ENCODE measurements at places on chromosomes 2 and 18.

- DNase-seq: no peak
Measured at GRCh38 chr2:236702657-236703372, 133.2 kb downstream of the ACKR3 start.

- no peak for DNase-seq
Measured at GRCh38 chr2:66714610-66715009, 279.7 kb downstream of the MEIS1 start.

GRCh38 chr2:151269798-151270568, 8.3 kb upstream of the RBM43 start:
- DNase-seq: no peak

GRCh38 chr2:59277671-59278070, 1036.5 kb upstream of the FANCL start:
- no peak for DNase-seq

DNA sequence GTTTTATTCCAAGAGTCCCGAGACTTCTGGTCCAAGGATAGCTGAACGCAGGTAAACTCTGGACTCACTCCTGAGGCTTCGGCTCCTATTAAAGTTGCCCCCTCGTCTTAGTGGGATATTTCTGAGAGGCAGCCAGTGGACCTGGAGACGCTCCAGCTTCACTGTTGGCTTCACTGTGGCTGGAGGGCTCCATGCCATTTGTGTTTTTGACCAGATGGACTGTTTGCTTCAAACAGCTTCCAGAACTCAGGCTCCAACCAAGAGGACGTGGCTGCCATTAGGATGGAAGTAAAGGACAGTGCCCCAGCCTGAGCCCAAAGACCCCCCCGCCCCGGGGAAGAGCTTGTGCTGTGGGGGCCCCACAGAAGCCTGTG, 94.4 kb upstream of the LDAH start:
- DNase-seq: no peak

DNA sequence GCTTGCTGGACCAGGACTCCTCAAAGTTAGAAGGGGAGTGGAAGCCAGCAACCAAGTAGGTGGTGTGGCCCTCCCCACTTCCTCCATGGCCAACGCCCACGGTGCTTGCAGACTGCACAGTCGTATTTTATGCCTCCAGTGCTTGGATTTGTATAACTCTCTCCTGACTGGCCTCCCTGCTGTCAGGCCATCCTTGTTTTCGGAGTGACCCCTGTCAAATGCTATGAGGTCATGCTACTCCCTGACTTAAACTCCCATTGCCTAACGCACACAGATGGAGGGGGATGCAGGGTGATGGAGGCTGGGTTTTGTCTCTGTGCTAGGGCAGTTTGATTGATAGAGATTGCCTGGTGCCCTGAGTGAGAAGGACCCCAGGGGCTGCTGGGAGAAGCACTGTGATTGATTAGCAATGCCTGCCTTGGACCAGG, 36.1 kb downstream of the GLI2 start:
- DNase-seq: peak; percentile 38

DNA sequence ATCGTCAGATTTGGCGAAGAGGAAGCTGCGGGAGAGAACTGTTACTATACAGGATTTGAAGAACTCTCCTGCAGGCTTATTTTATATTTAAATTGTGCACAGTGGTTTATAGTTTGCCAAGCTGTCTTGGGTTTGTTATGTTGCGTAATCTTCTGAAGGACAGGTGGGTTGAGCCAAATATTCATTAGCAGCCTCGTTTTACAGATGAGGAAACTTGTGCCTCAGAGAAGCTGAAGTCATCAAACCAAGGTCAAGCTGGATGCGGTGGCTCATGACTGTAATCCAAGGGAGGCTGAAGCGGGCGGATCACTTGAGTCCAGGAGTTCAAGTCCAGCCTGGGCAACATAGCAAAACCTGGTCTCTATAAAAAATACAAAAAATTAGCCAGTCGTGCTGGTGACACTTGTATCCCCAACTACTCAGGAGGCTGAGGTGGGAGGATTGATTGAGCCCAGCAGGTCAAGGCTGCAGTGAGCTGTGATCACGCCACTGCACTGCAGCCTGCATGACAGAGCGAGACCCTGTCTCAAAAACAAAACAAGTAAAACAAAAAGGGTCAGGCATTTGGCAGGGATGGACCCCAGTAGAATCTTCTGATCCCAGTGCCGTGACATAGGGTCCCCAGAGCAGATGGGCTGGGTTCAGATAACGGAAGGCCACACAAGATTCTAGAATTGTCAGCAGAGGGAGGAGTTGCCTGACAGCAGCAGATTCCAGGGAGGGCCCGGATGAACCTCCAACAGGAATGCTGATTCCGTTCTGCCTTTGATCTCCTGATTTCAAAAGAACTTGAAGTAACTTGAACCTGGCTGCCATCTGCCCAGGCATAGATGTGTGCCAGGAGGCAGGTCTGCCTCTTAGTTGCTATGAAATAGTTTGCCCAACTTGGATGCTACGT, 50.6 kb downstream of the SH3BP4 start:
- no peak for DNase-seq

DNA sequence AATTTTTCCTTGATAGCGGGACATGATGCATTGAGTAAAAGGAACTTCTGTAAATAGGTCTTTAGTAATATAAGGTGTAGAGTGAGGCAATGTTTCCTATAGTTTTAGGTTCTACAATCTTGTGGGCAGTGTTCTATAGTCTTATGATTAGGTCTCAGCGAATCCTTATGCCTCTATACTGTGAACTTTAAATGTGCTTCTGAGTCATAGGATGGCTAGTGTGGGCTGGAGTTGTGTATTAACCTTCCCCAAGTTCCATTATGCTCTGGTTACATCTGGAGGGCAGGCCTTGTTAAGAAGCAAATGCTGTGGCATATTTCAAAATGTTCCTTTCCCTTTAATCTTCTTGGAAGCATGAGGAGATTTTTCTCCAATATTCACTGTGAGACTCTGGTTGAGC, 73.5 kb downstream of the ROCK2 start:
- no peak for DNase-seq

DNA sequence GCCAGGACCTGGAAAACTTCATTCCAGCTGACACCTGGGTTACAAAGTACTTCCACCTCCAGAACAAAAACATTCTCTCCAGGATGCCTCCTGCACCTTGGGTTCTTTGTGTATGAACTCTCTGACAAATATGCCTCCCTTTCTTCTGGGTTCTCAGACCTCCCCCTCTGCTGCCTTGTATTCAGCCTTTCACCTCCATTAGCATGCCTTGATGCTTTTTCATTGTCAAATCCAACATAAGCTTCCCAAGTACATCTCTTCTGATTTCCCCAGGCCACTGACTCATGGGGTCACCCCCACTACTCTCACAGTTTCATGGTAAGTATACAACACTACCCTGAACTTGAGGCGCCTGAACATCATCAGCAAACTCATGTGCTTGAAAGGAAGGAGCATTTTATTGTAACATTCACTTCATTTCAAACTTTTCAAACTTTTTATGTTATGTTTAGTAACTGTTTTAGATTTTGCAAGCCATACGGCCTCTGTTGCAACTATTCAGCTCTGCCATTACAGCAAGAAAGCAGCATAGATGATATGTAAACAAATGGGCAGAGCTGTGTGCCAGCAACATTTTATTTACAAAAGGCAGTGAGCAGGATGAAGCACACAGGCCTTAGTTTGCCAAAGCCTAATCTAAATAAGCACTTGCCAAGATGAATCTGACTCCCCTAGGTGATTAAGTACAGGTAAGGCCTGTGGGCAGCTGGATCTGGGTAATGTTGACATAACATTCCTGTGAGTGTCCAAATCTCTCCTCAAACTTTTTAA, 32.5 kb upstream of the MRPS9 start:
- peak; percentile 58 for DNase-seq

DNA sequence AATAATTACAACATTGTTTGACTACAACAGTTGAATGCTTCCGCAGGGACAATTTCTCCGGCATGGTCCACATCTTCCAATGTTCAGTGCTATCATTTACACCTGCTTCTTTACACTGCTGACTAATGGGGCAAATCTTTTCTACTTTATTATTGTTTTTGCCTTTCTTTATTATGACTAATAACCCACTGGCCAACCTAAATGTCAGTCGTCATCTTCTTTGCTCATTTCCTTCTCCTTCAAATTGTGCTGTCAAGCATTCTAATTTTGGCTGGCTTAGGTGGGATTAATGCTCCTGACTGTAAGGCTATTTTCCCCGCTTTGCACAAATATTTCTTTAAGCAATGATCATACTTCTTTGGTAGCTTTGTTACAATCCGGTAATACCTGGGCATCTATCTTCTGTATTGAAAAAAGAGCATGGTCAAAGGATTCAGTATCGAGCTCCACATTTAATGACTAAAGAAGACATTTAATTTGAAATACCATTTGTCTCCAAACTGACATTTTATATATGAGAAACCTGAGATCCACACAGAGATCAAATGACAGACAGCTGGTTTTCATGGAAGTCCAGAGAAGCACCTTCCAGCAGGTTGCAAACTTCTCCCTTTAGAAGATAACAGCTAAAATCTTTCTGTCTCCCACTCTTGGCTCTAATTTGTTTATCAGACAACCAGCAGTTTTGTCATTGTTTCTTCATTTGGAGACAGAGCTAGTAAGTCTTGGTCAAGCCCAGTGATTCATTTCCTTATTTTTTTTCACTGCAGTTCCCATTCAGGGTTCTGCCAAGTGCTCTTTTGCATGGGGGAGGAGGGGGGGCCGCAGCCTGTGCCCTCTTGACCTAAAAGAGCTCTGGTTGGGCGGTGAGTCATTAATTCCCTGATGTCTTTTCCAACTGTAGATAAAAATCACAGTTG, 132.9 kb downstream of the SOCS6 start:
- DNase-seq: peak; percentile 84

DNA sequence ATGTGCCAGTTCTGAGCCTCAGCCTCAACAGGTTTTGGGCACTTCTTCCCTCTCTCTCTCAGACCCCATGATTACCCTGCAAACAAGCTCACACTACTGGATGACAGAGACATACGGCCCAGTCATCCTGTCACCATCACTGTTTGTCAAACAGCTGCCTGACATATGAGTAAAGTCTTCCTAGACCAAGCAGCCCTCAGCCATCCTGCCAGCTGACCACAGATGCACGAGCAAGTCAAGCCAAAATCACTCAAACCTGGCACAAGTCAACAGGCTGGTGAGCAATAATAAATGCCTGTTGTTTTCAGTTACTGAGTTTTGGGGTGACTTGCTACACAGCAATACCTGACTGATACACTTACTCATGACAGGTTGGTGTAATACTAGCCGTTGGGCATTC, 75.5 kb upstream of the KLF7 start:
- no peak for DNase-seq

DNA sequence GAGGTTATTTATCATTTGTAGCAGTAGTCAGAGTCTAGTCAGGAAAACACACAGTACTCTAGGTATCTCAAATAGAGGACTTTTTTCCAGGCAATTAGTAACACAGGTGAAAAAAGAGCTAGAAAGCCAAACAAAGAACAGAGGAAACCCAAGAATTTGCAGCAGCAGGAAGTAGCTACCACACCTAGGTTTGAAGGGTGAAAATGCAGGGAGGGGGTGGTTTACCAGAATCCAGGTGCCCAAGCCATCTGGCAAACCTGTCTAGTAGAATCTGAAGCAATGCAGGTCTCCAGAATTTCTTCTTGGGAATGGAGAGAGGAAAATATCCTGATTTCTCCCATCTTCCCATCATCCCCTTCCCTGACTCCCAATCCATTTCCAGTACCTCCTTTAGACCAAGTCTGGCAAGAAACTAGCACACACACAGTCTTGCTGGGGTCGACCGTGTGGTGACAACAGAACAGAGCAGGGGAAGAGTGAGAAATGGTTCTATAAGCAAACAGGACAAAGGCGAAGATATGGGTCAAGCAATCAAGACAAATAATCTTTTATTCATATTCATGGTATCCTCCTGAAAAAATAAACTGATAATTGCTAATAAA, 231.9 kb upstream of the MMADHC start:
- DNase-seq: no peak

DNA sequence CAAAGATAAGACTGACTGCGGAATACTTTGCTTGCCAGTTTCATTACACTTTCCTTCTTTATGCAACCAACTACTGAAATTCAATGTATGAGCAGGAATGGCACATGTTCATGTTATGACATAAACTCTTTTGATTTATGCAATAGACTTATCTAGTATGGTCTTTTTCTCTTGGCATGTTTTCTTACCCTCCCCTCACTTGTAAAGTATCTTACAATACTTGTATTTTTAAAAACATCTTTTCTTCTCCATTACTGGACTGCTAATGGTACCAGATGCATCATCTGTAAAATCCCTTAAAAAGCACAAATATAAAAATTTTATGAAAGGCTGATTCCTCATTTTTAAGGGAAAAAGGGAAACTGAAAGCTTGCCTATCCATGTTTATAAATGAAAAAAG, 373.8 kb downstream of the ZEB2 start:
- DNase-seq: no peak

DNA sequence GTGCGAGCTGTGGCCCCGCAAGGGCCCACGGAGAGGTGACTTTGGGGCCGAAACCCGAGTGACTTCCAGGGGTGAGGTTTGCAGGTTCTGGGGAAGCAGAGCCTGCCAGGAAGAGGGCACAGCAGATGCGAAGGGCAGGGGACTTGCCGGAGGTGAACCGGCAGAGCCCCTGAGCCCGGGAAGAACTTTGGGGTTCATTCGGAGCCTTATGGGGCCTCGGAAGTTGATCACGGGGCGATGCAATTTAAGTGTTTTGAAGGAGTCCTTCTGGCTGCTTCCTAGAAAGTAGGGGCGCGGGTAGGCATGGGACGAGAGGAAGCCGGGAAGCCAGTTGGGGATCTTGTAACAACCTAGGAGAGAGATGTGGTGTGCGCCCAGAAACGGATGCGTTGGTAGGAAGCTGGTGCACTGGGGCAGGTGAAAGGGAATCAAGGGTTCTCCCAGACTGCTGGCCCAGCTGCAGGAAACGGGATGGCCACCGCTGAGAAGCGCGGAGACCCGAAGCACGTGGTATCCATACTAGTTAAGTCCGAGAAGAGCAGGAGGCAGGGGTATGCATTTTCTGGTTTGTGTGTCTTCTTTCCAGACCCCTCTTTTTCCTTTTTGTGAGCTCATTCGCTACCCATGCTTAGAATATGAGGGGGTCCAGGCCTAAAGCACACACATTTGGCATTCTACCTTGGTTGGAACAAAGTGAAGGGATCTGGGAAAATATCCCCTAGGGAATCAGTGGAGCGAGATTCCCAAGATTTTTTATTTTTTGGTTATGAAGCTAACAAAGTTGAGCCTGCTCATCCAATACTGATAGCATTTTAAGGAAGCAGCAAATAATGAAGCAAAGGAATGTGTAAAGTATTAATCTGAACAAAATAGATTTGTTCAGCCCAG, 758 bp downstream of the SCLY start:
- DNase-seq: peak; percentile 64

GRCh38 chr2:48566592-48567310, 36.8 kb downstream of the STON1 start:
- DNase-seq: no peak

GRCh38 chr2:162369551-162369950, 25.6 kb downstream of the GCA start:
- no peak for DNase-seq
